Neural progenitor cell (in vitro differentiated cells): ENCODE measurements at places on chromosomes 16 and 17. TPM values are rescaled to one million over a fixed set of nuclear protein-coding genes. Genes with fewer than 3 reads are reported as not detected.

GRCh38 chr16:19696961-19697360 lies 21.1 kb downstream of the KNOP1 start:
- H3K27me3 ChIP-seq = no peaks in the 10 kb centered on the region
- H3K4me1 ChIP-seq = no peaks in the 10 kb centered on the region
- no peak for DNase-seq
- no peaks in the 10 kb centered on the region for H3K36me3 ChIP-seq
- H3K27ac ChIP-seq = no peak overlapping the region
- H3K4me3 ChIP-seq = no peak overlapping the region

SLC16A13 gene
- 1.4 TPM in 1 of 2 replicates, not detected in the other for total RNA-seq

LGALS9B gene
- not detected in 2 replicates for total RNA-seq

DNA sequence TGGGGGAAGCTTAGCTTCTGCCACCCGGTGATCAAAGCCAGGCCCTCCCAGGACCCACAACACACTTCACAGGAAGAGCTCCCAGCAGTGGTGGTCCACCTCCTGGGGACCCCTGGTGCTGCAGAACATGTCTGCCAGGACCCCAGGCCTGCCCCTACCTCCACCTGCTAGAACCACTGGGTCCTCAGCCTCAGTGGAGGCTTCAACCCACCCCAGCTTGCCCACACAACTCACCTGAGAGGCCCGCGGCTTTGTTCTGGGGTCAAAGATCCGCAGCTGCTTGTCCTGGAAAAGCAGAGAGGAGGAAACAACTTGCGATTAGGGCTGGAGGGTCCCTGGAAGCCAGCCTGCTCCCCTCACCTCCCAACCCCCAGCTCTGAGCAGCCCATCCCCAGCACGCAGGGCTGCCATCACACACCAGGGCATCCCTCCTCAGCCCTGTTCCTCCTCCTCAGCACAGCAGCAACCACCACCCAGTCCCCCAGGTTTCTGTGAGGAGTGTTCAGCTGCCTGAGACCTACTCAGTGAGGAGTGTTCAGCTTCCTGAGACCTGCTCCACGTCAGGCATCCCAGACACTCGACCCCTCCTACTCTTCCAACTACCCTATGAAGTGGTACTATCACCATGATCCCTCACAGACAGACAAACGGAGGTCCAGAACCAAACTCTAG lies 21.2 kb downstream of the CORO7 start:
- no peak for DNase-seq
- no peaks in the 10 kb centered on the region for H3K36me3 ChIP-seq
- H3K4me3 ChIP-seq = no peak overlapping the region
- peaks cover 30% of the 10 kb centered on the region for H3K4me1 ChIP-seq

GRCh38 chr16:58727796-58728568 lies 6.1 kb downstream of the GOT2 start:
- no peaks in the 10 kb centered on the region for H3K27me3 ChIP-seq
- H3K4me1 ChIP-seq = peaks cover 9% of the 10 kb centered on the region
- peaks cover 5% of the 10 kb centered on the region for H3K36me3 ChIP-seq
- H3K27ac ChIP-seq = no peak overlapping the region

DNA sequence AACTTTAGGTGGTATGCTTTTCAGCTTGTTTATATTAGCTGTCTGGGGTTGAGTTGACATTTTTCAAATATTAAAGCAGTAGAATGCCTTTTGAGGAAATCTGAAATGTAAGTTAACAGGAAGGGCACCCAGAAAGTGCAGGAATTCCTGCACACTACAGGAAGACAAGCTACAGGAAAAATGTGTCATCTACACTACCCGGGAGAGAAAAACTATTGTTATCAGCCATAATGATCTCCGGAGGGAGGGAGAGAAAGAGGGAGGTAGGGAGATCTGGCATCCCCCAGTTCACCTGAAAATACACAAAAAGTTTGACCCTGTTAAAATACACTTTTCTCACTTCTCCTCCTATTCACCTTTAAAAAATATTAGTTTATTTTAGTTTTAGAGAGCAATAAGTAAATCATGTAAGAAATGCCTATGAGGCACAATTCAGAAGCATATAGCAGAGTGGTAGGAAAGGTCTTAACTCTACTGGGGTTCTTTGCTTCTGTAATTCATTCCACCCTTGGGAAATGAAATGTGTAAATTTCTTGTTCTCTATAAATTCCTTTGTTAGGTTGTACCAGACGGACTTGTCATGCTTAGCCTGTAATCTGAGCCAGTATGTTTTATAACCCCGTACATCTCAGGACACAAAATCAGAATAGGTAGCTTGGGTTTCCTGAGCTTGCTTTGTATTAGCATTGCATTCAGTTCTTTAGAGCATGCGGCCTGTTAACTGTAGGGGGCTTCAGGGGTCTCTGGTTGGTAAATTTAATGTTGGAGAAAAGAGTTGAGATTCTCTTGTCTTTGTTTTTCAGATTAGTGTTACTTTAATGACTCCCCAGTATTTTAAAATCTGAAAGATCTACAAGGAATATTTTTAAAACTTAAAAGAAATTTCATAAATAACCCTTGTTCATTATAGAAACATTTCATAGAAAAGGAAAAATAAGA lies 3.3 kb downstream of the MAP2K6 start:
- H3K36me3 ChIP-seq = no peaks in the 10 kb centered on the region
- peak; percentile 40 for DNase-seq
- H3K27me3 ChIP-seq = no peaks in the 10 kb centered on the region
- peak overlapping the region; percentile 61 for H3K27ac ChIP-seq
- H3K4me1 ChIP-seq = peaks cover 43% of the 10 kb centered on the region

DNA sequence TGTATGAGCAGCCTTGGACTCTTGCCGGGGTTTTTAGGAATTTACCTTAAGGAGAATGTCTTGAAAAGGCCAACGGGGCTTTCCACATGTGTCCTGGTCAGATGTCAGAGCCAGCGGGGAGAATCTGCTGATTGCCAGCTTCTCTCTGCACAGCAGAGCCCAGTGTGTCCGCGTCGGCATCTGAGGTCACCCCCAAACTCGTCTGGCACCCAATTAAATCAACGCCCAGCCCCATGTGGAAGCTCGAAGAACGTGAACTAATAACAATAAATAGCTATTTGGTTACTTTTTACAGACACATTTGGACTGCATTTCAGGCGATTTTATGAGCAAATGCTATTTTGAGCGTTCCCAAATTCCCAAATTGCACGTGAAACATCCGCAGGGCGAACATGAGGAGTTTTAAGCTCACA lies 303.5 kb downstream of the FOXL1 start:
- peaks cover 20% of the 10 kb centered on the region for H3K4me1 ChIP-seq
- no peak for DNase-seq
- no peaks in the 10 kb centered on the region for H3K27me3 ChIP-seq
- H3K4me3 ChIP-seq = no peak overlapping the region

GRCh38 chr17:76491271-76492122 lies 9.7 kb downstream of the RHBDF2 start:
- peaks cover 14% of the 10 kb centered on the region for H3K4me1 ChIP-seq
- no peaks in the 10 kb centered on the region for H3K27me3 ChIP-seq
- no peak overlapping the region for H3K4me3 ChIP-seq
- no peak overlapping the region for H3K27ac ChIP-seq
- DNase-seq = no peak

FBXO31 gene
- 5.8 and 19.8 TPM in 2 replicates for total RNA-seq

DNA sequence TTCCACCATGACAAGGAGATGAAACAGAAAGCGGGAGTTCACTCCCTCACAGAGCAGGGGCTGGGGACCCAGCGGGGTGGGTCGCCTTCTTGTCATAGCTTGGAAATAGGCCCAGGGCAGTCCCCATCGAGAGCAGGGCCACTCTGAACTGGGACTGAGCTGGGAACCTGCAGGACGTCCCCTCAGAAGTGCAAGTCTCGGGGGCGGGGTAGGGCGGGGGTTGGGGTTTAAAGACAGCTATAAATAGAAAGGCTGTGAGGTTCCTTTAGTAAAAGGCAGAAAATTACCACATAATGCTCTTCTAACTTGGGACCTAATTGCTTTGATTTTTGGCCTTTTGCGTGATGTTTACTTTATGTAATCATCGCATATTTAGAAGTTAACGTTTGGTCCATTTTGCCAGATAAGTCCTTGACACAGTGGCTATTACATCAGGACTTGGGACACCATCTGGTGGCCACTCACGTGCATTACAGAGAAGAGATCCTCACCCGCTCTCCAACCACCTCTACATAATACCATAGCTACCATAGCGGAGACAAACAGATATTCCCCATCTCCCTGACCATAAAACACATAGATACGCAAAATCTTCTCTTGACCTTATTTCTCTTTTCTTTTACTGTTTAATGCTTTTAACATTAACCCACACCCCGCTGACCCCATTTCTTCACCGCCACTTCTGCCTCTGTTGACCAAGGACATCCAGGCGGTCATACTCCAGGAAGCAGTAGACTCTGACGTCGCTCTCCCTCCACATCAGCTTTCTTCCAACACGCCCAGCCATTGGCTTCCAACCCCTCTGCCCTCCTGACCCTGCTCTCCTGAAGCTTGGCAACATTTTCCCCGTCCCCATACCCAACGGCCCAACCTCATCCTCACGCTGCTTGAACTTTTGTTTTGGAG lies 27.5 kb upstream of the PIK3R6 start:
- H3K27me3 ChIP-seq = no peaks in the 10 kb centered on the region
- no peak overlapping the region for H3K27ac ChIP-seq
- no peaks in the 10 kb centered on the region for H3K36me3 ChIP-seq
- H3K4me3 ChIP-seq = peak overlapping the region; percentile 19
- H3K4me1 ChIP-seq = peaks cover 13% of the 10 kb centered on the region
- DNase-seq = peak; percentile 75

DNA sequence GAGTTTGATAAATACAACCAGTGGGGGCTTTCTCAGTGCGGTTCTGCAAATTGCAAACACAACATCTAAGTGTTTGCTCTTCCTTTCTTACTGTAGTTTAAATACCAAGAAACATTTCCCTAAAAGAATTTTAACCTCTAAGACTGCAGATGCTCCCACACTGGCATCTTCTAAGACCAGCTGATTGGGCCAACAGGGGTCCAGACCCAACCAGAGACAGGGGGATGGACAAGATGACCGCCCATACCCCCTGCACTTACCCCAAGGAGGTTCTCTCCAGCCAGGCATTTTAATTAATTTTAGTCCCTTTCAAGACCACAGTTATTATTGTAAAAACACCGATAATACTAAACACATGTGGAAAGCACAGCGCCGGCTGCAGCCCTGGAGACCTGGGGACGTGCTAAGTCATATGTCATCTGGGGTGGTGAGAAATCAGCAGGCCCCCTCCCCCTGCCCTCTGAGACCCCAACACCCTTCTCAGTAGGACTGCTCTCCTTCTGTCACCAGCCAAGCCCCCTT lies 242.3 kb downstream of the SOX9 start:
- no peaks in the 10 kb centered on the region for H3K27me3 ChIP-seq
- H3K4me3 ChIP-seq = no peak overlapping the region
- H3K36me3 ChIP-seq = no peaks in the 10 kb centered on the region
- H3K4me1 ChIP-seq = no peaks in the 10 kb centered on the region
- no peak for DNase-seq
- no peak overlapping the region for H3K27ac ChIP-seq

DNA sequence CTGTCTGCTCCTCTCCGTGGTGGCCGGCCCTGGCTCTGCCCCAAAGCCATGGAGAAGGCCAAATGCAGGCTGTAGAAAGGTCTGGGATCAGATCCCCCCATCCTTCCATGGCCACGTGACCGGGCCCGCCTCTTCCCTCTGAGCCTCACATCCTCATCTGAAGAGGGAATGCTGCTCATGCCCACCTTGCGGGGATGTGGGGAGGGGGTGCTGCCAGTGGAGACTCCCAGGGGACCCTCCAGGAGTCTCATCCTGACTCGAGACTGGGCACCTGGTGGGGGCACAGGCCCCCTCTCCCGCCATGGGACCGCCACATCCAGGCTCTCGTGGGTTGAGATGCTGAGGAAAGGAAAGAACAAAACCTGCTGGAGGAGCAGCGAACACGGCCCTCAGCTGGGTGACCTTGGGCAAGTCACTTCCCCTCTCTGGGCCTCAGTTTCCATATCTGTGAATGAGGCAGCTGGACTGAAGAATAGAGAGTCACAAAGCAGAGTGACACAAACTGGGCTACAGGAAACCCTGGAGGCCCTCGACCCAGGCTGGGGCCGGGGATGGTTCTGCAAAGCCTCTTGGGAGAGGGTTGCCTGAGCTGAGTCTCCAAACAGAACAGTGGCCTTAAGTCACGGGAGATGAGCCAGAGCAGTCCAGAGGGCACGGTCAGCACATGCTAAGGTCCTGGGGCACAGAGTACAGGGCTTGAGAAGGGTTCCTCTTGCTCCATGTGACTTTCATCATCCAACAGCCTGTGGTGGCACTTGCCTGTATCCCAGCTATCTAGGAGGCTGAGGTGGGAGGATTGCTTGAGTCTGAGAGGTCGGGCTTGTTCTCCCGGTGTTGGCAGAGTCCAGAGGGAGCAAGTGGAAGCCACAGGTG lies 30.1 kb downstream of the SOCS1 start:
- no peak for DNase-seq
- H3K27ac ChIP-seq = no peak overlapping the region
- peaks cover 3% of the 10 kb centered on the region for H3K4me1 ChIP-seq
- no peak overlapping the region for H3K4me3 ChIP-seq

- H3K27me3 ChIP-seq = no peaks in the 10 kb centered on the region
- H3K4me1 ChIP-seq = no peaks in the 10 kb centered on the region
- H3K27ac ChIP-seq = no peak overlapping the region
- no peak for DNase-seq
- H3K4me3 ChIP-seq = no peak overlapping the region
- peaks cover 11% of the 10 kb centered on the region for H3K36me3 ChIP-seq
These were observed 102.6 kb upstream of the ZNF750 start for GRCh38 chr17:82942166-82943130.
